ENCODE measurements at places on chromosomes 1 and 21.
A peak's percentile ranks its signal among the peaks of the same experiment; 100 is the strongest.

GRCh38 chr1:6245869-6246496, 2.0 kb downstream of the HES3 start:
- DNase-seq = peak; percentile 67

DNA sequence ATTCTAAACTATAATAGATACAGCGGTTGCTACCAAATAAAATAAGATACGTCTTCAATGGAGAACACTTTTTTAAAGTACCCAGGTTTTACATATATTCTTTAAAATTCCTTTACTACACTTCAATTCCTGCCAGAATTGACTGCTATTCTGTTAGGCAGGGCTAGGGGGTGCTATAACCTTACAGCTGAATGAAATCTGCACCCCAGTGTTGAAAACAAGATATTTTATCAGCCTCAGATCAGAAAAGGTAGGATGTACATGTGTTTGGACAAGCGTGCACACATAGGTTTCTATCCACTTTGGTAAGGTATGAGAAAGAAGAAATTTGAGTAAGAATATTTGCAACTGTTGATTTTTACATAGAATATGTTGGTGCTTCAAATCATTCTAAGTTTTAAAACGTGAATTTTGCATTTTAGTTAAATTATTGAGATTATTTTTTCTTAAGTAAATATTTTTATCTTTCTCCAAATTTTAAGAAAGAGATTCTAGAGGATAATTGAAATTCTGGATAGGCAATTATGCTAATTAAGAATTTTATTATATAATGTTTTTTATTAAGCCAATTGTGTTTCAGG, 490.8 kb upstream of the ADGRL4 start:
- no peak for DNase-seq

GRCh38 chr1:98947071-98947470, 57.6 kb downstream of the PLPPR5 start:
- DNase-seq = no peak

DNA sequence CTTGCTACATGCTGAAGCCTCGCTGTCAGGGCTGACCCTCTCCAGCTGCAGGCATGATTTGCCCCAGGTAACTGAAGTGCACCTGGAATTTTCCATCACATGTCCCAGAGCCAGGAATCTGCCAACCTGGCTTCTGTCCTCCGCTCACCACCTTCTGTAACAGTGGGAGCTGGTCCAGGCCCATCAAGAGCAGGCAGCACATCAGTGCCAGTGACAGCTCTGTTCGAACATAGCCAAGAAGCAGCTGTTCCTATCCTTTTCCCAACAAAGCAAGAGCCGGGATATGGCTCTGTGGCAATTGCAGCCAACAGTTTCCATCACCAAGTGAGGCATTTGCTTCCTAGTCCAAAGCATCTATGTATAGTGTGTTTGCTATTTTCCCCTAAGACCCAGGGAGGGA, 42.2 kb upstream of the KANK4 start:
- DNase-seq = no peak

GRCh38 chr1:156471496-156472490, 28.8 kb downstream of the MEF2D start:
- DNase-seq = no peak

DNA sequence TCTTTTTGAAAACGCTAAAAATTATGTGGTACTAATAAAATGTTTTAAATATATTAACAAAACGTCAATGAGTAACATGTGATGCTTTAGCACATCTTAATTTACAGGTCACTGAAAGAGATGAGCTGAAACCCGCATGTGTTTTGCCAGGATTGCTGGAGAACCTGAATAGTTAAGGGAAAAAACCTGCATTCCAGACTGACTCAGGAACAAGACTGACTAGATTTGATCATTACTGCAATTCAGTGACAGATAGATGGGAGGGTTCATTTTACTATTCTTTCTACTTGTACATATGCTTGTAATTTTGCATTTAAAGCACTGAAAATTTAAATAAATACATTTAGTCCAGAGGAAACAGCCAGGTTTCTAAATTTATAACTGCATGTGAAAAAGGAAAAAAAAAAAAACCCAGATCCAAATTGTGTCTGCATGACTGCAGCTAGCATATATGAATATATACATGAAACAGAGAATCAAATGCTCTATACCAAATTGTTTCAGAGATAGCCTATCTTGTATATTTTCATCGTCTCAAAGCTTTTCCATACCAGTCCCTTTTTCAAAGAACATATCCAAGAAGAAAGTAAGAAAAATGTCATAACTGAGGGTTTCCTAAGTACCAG, 71.7 kb downstream of the APP start:
- DNase-seq = no peak

- DNase-seq = no peak
Measured at GRCh38 chr1:207259391-207259790, 62.1 kb upstream of the CD55 start.

DNA sequence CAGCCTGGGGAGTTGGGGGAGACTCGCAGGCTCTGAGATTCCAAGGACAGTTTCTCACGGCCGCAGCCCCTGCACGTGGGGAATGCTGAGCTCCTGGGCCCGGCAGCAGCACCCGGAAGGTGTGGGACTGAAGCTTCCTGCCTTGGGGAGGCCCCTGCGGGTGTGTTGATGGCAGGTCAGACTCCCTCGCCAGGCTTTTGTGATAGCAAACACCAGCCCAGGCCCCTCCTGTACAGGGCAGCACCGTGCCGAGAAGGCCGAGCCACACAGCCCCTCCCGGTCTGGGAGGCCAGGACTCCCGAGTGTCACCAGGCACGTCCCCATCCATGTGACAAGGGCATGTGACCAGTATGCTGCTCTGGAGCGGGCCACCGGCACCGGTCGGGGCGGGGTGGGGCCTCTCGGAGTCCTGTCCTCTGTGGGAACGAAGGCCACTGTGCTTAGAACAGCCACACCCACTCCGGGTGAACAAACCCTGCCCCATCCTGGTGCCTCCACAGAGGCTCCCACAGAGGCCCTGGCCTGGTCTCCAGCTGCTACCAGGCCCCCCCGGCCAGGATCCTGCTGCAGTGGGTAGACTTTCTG, 31.1 kb upstream of the ARHGEF16 start:
- DNase-seq = no peak

DNA sequence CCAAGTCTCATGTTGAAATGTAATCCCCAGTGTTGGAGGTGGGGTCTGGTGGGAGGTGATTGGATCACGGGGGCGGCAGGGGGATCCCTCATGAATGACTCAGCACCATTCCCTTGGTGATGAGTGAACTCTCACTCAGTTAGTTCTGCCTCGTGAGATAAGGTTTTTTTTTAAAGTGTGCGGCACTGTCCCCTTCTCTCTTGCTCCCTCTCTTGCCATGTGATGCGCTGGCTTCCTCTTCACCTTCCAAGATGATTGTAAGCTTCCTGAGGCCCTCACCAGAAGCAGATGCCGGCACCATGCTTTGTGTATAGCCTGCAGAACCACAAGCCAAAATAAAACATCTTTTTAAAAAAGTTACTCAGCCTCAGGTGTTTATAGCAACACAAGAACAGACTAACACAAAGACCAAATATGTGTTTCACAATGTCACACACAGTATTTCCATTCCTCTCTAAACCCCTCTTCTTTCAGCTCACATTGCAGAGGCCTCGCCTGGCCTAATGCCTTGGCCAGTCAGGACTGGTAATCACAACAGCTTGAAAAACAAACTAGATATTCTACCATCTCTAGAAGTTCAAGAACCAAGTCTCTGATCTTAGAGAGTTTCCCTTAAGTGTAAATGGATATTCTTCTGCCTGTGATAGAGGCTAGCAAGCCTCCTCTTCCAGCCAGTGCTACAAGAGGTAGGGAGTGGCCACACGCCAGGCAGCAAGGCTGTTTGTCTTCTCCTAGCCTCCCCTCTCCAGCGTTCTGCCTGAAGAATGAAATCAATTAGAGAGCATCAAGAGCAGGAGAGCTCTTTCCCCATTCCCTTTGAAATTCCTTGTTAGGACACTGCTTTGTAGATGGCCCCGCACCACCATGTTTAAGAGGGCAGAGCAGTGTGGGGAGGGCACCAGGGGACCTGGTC, 19.6 kb upstream of the RAP1A start:
- peak; percentile 53 for DNase-seq

DNA sequence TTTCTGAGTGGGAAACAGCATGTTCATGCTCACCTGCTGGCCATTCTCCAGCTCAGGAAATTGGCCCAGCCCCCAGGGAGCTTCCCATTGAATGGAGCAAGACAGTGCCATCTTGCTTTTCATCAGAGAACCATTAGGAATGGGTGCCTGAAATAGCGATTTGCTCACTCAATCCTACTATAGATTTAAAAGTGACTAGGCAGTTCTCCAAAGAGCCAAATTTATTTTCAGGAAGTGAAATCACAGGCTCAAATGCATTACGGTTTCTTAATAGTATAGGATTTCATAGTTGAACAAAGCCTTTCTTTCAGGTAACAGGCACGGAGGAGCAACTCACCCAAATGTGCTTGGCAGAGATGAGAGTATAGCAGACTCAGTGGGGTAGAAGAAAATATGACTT, 272.1 kb downstream of the GRIK1 start:
- no peak for DNase-seq

- no peak for DNase-seq
Measured at GRCh38 chr21:38228537-38228936, 28.3 kb upstream of the KCNJ15 start.

GRCh38 chr1:197515421-197515820, 247.4 kb downstream of the CRB1 start:
- DNase-seq = no peak

GRCh38 chr1:168687816-168688215, 41.2 kb downstream of the DPT start:
- no peak for DNase-seq

DNA sequence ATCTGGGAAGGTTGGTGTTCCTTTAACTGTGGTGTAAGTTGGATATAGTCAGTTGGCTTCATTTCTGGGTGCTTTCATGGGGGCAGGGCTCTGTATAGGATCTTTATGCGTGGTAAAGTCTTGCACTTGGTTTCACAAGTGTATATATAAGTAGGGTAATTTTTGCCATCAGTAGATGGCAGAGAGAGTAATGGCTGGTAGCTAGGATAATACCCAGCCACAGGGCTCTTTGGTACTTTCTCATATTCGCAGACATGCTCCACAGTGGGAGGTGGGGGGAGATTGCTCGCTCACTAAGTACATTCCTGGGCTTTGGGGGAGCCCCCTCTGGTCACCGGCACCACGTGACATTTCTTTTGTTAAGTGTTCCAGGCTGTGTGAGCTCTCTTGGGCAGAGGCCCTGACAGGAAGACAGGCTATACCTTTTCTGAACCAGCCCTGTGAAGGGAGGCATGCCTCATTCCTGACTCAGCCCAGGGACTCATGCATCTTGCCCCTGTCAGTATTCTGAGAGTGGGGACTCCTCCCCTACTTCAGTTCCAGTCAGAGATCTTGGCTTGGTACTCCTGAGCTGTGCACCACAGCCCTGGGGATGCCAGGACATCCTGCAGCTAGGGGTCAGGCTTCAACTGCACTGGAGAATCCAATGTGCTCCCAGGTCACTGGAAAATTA, 37.6 kb downstream of the FCRL2 start:
- DNase-seq = no peak

- DNase-seq = no peak
Measured at GRCh38 chr1:186055846-186056245, 319.2 kb downstream of the TPR start.

DNA sequence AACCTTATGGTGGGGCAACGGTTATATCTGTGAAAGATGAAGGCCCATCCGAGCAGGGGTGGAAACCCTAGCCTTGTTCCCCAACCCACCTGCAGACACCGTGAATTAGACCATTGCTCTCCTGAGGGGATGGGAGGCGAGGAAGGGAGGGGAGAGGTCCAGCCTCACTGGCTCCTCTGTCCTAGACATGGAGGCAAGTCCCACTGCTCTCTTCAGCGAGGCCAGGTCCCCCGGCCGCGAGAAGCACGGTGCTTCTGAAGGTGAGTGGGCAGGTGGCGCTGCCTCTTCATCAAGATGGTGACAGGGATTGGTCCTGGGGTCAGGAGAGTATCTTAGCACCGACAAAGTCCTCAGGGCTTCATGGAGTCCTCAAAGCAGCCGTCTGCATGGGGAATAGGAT, 59.3 kb downstream of the VWA5B1 start:
- DNase-seq = no peak

All from activated T-cell treated with anti-CD3 and anti-CD28 coated beads, Interleukin-2, amount 50 U/mL, for 24 hours (primary cell).